H4 (cell line): ENCODE measurements at places on chromosomes 4 and X. TPM values are rescaled to one million over a fixed set of nuclear protein-coding genes. Genes with fewer than 3 reads are reported as not detected.

DNA sequence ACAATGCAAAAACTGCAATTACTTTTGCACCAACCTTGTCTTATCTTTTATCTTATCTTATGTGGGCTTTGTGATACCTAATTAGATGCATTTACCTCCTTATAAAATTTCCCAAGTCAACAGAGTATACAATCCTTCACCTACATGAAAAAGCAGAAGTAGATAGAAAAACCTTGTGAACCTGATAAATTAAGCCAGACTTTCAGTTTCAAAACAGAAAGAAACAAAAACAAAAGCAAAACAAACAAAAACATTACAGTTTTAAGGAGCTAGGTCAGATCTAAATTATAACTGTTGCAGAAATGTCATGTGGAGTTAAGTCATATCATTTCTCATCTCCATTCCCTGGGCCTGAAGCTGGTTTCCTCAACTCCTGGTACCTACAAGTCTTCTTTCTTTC is 24.9 kb upstream of the CXXC4 start:
- no peak for DNase-seq

DNA sequence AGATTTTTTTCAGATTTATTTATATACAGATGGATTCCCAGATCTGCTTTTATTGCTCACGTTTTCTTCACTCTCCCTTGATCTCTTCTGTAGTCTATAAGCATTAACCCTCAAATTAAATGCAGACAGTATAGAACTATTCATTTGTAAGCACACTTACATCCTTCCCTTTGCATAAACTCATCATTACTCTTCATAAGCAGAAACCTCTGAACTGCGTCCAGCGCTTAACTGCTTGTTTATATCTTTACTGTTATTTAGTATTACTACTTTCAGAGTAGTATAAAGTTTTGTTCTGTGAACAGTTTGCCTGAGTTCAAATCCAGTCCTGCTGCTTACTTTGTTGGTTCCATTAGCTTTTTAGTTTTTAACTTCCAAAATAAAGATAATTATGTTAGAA is 132.9 kb downstream of the STIM2 start:
- DNase-seq = no peak

- no peak for DNase-seq
These were observed 103.2 kb downstream of the GC start for GRCh38 chr4:71680706-71681105.

GRCh38 chrX:101430457-101431078 is 22.5 kb downstream of the HNRNPH2 start:
- DNase-seq = peak; percentile 30

DNA sequence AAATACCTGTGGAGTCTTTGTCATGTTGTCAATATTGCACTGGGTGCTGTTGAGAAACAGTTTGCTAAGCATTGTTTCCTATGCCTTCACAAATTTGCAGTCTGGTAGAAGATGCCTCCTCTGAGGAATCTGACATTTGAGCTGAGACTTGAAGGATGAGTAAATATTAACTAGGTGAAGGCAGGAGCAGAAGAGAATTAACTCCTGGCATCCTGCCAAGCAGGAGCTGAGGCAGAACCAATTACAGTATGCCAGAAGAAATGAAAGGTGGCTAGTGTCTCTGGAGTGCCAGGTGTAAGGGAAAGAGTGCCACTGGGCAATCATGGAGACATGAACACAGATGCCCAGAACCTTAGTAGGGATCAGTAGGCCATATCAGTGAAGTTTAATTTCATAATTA is 1778.2 kb upstream of the PCDH10 start:
- no peak for DNase-seq

DNA sequence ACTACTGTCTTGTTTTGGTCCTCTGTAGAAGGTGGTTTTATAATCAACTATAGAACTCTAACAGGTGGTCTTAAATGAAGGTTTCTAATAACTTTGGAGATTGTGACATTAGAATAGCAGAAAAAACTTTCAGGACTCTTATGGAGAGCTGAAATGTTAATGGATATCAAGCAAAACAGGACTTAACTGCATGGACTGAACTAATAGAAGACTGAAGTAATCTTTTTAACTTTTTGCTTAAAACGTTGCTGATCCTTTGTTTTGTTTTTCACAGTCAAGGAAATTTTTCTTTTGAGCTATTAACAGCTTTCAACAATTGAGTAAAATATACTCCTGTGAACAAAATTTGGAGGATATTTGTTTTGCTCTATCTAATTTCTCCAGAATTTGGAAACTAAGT is 17.2 kb downstream of the NXT2 start:
- no peak for DNase-seq

DNA sequence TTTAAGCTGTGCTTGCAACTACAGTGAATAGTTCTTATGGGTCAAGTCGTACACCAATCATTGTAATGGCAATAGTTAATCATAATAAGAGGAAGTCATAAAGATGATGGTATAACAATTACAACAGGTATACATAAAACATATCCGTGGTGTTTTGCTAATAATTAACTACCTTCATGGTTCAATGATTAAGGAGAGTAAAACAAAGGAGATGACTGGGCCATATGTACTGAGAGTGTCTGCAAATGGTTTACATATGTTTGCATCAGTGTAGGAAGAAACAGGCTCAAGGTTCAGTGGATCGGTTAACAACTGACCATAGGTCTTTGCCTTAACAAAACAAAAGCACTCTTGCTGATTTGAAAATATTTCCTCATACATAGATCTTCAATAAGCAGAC is 253.0 kb downstream of the COX7B2 start:
- DNase-seq = no peak

- no peak for DNase-seq
These were observed 195.3 kb downstream of the CAMK2D start for GRCh38 chr4:113566015-113566795.

GRCh38 chr4:73998040-73999011 is at the start of gene CXCL5:
CXCL5 (minus strand) TSS chr4:73998677; CDS start chr4:73998581, 96 bp downstream.
- DNase-seq = no peak

Gene ZFP92
- not detected in 2 replicates for total RNA-seq

Gene SPACA5
- not detected in 2 replicates for total RNA-seq

Gene REELD1
- not detected in 2 replicates for total RNA-seq

Gene TRIM75
- not detected in 2 replicates for total RNA-seq

Gene ARAP2
- 7.3 and 18.8 TPM in 2 replicates for total RNA-seq

Gene FANCB
- total RNA-seq = 6.2 and 8.3 TPM in 2 replicates

Gene ARMCX1
- total RNA-seq = 23.2 and 24.4 TPM in 2 replicates

Gene DDIT4L
- 0.53 TPM in 1 of 2 replicates, not detected in the other for total RNA-seq

Gene DNAAF6
- total RNA-seq = not detected in 2 replicates
